ENCODE measurements at places on chromosomes 11 and 22. TPM values are rescaled to one million over a fixed set of nuclear protein-coding genes. Genes with fewer than 3 reads are reported as not detected.

The OR2AT4 gene
- polyA plus RNA-seq, result not detected

DNA sequence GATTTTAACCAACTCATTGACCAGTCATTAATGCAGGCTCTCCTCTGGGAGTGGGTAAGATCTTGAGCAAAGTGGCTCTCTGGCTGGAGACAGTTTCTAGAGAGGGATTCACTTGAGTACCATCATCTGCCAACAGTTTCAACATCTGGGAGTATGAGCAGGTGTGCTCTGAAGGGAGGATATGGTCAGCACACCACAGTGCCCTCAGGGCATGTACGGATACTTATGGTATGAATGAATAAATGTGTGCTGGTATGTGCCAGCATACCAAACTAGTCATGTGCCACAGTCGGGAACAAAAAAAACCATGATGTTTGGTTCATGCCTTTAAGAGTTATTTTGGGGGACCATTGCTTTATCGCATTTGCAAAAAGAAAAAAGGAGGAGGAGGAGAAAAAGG lies 1197.5 kb upstream of the TENM4 start:
- no peaks in the 10 kb centered on the region for H3K27me3 ChIP-seq
- no peak overlapping the region for H3K27ac ChIP-seq
- no peaks in the 10 kb centered on the region for H3K36me3 ChIP-seq
- DNase-seq, result no peak

- no peaks in the 10 kb centered on the region for H3K36me3 ChIP-seq
- H3K27me3 ChIP-seq, result no peaks in the 10 kb centered on the region
- H3K27ac ChIP-seq, result no peak overlapping the region
- H3K4me1 ChIP-seq, result peaks cover 10% of the 10 kb centered on the region
- no peak overlapping the region for H3K4me3 ChIP-seq
These were observed 3.1 kb upstream of the IRAG1 start for GRCh38 chr11:10696468-10697322.

- no peak overlapping the region for H3K27ac ChIP-seq
- H3K4me1 ChIP-seq, result no peaks in the 10 kb centered on the region
- no peaks in the 10 kb centered on the region for H3K36me3 ChIP-seq
- no peaks in the 10 kb centered on the region for H3K27me3 ChIP-seq
- DNase-seq, result no peak
These were observed 569.9 kb upstream of the ANO5 start for GRCh38 chr11:21622995-21623394.

DNA sequence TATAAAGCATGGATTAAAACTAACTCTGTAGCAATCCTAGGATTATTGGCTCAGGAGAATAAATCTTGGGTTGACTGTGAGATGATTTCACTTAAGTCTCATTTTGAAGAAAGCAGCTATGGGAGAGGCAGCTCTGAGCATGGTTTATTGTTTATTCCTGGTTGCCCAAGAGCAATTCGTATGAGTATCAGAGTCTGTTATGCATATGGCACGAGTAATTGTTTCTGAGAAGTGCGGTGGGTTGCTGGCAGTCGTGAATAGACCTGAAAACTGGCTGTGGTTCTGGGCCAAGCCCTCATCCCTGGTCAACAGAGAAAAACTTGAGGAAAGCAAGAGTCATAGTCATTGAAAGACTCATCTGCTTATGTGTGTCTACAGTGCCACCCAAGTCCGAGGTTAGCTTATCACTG lies 26.8 kb downstream of the DIXDC1 start:
- no peak for DNase-seq
- H3K27me3 ChIP-seq, result no peaks in the 10 kb centered on the region
- no peak overlapping the region for H3K27ac ChIP-seq

DNA sequence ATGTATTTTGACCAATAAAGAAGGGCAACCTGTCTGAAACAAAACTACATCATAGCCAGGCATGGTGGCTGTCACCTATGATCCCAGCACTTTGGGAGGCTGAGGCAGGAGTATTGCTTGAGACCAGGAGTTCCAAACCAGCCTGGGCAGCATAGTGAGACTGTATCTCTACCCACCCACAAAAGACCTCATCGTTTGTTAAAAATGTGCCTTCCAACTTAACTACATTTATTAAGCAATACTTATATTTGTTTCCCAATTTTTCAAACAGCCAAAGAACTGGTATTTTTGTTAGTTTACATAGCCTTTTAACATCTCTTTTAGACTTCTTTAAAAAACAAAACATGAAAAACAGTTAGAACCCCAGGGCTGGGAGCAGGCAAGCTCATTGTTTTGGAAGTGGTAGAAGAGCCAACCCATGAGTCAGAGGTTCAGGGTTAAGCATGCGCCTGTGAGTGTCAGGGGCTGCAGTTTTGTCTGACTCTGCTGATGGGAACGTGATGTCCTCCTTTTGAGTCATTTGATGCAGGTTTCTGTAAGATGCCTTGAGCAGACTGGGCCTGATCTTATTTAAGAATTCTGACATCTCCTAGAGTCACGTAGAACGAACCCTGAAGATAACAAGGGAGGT lies 53.9 kb upstream of the CRTAM start:
- peaks cover 13% of the 10 kb centered on the region for H3K36me3 ChIP-seq
- no peak for DNase-seq
- no peaks in the 10 kb centered on the region for H3K27me3 ChIP-seq
- peaks cover 6% of the 10 kb centered on the region for H3K4me1 ChIP-seq
- no peak overlapping the region for H3K4me3 ChIP-seq
- H3K27ac ChIP-seq, result no peak overlapping the region

Measured in SK-N-SH (cell line).